Omental fat pad (tissue), 4 donors: ENCODE measurements at places on chromosomes 6 and 20. TPM values are rescaled to one million over a fixed set of nuclear protein-coding genes. Genes with fewer than 3 reads are reported as not detected.

- no peak for DNase-seq
Measured at GRCh38 chr6:34516391-34517324, 39.5 kb downstream of the SPDEF start.

- no peak for DNase-seq
Measured at GRCh38 chr6:138440758-138441357, 36.8 kb downstream of the HEBP2 start.

DNA sequence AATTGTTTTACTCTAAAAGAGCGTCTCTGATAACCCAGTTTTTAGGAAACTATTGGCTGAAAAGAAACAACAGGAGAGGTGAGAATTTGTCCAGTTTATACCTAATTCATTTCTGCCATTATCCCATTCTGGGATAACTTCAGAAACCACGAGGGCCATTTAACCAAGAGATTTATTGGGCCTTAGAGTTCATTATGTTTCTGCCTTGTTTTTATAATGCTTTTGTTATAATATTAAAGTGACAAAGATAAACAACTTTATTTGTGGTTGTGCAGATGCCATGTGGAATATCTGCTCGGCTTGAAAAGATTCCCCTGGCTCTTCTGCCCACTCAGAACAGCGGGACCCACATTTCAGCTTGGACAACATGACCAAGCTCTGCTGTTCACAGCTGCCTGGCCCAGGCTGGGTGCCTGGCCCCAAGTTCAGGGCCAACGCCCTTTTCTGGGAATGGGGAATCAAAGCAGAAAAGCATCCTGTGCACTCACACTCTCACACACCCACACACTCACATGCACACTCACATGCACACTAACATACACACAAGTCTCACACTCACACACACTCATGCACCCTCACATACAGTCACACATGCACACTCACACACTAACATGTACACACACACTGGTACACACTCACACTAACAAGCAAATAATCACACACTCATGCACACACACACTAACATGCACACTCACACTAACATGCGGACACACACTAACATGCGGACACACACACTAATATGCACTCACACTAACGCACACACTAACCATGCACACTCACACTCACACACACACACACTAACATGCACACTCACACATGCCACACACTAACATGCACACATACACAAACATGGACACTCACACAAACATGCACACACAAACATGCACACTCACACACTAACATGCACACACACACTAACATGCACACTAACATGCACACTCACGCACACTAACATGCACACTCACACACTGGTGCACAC is 86.7 kb upstream of the NEDD9 start:
- no peak for DNase-seq

- DNase-seq, result no peak
Measured at GRCh38 chr6:133807501-133807900, 81.4 kb upstream of the TCF21 start.

DNA sequence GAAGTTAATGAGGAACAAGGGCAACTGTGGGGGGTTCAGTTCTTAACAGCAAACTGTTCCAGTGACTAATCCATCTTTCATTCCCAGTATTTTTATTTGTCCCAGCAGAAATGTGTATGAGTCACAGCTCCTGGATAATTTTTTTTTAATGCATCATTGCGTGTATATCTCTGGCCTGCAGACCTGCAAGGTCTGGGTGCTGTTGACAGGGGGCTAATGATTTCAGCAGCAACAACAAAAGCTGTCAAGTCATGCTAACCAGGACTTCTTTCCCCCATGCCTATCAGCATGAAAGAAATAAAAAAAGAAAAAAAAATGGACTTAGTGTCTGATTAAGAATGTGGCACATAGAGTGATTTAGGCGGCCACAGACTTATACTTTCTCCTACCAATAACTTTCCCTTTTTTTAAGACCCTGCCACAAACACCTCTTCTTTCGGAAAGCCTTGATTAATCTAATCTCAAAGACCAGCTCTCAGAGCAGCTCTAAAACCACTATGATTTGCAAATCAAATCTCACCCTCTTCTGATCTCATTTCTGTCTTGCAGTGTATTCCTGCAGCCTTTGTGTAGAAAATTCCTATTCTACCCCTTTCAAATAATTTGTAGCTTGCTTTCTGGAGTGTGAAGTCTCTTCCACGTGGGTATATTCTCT is 14.2 kb upstream of the PREX1 start:
- DNase-seq, result no peak

TAF8 gene
- 27.0 TPM for total RNA-seq

- no peak for DNase-seq
Measured at GRCh38 chr6:6285679-6286078, 34.8 kb downstream of the F13A1 start.

DNA sequence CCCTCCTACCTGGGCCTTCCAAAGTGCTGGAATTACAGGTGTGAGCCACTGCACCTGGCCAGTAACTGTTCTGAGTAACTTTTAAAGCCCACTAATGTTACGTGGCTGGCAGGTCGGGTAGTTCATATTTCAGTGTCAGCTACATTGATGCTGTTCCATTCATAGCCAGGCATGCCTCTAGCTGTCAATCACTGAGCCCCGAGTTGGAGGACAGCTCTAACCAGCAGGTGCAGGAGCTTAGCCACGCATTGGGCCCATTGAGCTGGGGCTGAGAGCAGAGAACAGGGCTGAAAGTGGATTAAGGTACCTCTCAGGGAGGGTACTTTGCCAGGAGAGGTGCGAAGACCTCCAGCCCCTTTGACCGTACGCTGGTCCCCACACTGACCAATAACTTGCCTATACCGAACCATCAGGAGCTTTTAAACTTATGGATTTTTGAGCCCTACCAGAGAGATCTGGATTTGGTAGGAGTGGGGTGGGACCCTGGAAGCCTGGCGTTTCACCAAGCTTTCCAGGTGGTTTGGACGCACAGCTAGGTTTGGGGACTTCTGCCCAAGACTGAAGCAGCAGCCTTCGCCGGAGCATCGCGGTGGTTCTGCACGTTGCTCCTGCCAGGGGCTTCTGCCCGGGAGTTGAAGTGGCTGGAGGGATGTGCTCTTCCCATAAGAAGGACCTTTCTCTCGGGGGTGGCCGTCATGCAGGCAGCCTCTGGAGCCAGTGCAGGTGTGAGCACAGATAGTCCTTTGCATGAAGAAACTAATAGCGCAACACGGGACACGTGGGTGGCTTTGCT is 82.6 kb downstream of the SERAC1 start:
- DNase-seq, result no peak

DNA sequence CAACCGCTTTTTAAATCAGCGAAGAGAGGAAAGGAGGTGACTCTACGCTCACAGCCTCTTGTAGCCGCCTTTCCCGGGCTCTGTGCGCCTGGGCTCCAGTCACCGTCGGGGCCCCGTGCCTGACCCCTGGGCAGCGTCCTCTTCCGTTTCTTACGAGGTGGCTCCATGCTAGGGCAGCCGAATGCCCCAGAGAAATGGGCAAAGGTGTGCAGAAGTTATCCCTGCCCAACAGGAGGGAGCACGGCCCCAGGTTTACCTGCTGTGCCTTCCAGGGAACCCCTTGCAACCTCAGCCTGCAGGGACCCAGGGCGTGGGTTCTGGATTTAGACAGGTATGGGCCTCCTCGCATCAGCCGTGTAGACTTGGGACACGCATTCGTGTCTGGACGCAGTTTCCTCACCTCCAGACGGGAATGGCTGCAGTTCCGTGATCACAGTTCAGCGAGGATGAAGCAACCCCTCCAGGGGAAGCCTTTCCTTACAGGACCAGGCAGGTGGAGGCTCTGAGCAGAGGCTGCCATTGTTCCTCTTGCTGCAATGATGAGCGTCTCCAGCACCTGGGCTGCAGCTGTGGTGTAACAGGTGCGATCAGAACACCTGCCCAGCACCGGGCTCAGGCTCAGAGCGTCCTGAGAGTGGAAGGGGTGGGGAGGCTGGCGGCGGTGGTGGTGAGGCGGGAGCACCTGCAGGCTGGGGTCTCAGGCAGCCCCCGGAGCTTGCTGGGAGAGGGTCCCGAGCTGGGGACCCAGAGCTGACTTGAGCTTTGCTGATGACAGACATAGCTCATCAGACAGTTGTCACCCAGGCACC is 81.3 kb upstream of the BHLHE23 start:
- DNase-seq, result no peak
